ENCODE measurements at places on chromosomes 6 and 20.

- no peak for DNase-seq
These were observed 66.9 kb downstream of the EFCAB8 start for GRCh38 chr20:32925481-32926196.

GRCh38 chr6:5086294-5086890, 1.3 kb downstream of the PPP1R3G start:
- DNase-seq = peak; percentile 79

DNA sequence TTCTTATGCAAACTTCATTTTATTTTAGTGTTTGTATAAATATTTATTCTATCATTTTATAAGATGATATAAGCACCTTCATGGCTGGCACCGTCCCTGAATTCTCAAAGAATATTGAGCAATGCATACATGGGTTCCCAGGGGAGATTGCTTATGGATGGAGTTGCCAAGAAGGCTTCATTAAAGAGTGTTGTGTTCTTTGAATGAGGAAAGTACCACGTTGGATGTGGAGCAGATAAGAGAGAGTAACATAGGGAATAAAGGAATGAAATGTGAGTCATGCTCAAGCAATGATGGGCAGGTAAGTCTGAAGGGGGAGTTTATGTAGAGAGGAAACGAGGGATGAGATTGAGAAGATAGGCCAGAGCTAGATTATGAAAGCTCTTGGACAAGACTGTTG, 10.3 kb downstream of the DSE start:
- DNase-seq = no peak

DNA sequence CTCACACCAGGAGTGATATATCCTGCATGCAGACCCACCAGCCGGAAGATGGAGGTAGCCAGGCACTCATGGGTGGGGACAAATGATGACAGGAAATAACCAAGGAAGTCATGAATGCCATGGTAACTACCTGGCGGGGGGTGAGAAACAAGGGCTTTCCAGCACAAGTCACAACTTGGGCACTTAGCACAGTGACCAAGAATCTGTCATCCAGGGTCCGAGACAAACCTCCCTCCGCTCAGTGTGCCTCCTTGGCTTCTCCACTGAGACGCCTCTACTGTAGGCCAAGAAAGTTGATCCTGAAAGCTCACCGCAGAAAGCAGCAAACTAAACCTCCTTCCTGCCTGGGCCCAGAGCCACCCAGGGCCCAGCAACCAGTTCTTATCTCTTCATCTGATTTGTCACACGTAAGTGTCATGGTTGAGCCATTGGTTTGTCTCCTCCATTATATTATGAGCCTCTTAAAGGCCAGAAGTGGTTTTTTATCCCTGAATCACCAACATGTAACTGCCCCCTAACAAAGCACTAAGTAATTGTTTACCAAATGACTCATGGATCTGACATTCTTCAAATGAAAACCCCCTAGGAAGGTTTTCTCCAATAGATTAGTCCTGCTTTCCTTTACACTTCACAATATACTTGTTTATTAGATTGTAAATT, 84.3 kb upstream of the TAB2 start:
- DNase-seq = no peak

GRCh38 chr6:5659467-5659866, 347.3 kb downstream of the NRN1 start:
- DNase-seq = no peak

DNA sequence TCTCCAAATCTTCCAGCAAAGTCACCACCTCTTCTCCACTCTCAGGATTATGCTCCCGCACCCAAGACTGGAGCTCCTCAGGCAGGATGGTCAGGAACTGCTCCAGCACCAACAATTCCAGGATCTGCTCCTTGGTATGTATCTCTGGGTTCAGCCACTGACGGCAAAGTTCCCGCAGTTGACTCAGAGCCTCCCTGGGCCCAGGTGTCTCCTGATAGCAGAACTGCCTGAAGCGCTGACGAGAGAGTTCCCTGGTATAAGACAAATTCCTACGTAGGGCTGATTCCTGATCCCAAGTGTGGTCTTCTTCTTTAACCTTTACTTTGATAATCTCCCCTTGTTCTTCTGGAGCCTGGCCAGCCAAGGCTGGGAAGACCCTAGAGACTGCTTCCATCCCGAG, 60.6 kb downstream of the GPX5 start:
- no peak for DNase-seq

All from retina (tissue), 1 donor.